ENCODE measurements at places on chromosomes 16 and 17.
A peak's percentile ranks its signal among the peaks of the same experiment; 100 is the strongest.

- no peak for DNase-seq
Observed at GRCh38 chr17:64329588-64329987, 61.1 kb downstream of the PECAM1 start.

DNA sequence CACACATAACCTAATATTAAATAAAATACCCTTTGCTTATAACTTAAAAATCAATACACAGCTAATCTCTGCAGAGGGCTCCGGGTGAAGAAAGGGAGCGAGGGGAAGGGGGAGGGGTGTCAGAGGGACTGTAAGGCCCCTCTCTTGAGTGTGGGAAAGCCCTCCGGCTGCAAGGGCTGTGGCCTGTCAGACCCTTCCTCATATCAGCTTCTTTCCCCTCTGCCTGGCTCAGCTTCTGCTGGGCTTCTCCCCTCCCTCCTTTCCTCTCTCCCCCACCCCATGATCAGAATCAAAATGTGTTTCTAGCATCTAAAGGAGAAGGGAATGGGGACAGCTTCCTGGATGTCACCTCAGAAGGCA, 4.6 kb upstream of the SCRN2 start:
- no peak for DNase-seq

DNA sequence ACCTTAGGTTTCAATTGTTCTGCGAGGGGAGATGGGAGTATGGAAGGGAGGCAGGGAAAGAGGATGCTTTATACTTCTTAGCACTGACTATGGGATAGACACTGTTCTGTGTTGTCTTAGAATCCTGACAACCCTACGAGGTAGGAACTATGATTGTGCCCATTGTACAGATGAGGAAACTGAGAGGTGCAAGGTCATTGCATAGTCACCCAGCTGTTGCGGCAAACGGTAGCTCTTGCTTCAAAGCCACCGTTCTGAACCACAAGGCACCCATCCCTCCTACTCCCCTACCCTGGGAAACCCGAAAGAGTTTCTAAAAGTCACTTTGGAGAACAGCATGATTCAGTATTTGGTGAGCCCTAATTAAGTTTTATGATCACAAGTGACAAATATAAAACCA, 7.5 kb downstream of the CCDC40 start:
- no peak for DNase-seq

GRCh38 chr17:45794840-45795239, 10.7 kb downstream of the CRHR1 start:
- DNase-seq = no peak

GRCh38 chr16:88810166-88810911, 1.4 kb downstream of the APRT start:
- peak; percentile 58 for DNase-seq

DNA sequence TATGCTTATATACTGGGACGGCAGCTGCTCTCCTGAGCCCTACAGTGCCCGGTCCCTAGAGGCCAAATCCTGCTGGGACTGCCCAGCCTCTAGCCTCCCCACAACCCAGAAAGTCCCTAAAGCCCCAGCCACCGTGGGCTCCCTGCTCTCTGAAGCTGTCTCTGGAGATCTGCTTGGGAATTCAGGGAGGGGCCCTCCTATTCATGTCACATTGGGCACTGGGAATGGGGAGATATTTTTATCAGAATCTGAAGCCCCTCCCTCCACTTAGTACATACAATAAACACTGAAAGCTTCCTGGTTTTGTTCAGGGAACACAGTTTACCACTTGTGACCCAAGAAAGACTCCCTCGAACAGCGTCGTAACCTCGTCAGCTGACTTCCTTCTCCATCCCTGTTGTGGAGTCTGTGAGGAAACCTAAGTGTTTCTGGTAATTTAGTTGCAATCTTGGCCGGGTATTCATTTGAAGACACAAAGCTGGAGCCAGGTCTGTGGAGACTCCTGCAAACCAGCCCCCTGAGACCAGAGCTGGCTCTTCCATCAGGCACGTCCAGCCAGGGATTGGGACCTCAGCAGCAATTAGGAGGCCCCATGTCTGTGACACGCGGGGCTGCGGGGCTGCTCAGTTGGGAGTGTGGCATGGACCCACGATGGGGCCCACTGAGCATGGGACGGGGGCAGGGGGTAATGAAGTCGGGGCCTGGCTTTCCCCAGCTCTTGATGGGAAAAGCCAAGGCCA, 38.5 kb downstream of the PGS1 start:
- DNase-seq = no peak

DNA sequence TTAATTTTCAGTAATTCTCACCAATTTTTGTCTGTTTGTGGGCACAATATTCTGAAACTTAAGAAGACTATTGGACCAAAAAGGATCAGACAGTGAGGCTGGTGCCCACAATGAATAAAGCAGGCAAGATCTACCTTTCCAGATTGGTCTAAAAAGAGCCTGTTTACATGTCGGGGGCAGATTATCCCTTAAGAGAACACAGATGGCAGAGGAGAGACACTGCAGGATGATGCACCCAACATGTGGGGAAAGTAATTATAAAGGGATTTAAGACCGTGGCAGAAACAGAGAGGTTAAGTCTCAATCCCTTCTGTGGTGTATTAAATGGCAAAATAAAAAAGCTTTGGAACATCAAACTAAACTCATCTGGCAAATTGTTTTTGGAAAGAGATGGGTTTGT, 331.8 kb upstream of the CDH11 start:
- no peak for DNase-seq

DNA sequence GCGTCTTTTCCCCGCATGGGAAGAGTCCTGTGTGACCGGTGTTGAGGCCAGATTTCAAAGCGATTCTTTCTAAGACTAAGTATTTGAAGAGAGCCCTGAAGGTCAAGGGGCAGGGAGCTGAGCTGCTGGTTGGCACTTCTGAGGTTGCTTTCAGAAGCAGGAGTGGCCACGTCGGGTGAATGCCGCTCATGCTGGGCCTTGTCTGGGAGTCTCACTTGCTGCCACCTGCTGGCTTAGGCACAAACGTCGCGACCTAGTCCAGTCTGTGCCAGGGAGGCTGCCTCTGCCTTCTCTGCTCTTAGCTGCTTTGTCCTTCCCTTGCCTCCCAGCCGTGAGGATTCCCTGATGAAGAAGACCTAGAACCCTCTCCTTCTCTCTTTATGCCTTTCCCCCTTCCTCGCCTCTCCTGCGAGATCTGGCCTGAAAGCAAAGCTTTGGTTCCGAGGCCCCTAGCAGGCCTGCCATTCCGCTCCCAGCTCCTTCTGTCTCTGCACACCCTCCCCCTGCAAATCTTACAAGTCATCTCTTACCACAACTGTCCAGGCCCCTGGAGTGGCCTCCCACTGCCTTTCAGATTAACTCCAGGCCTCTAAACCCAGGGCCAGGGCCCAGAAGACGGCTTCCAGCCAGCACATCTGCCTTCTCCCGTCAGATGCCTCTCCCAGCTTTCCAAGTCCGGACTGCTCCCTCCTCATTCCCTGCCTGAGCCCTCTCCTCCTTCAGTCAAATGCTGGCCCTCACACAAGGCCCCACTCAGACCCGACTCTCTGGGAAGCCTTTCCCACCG, 11.4 kb downstream of the CTNS start:
- DNase-seq = peak; percentile 14

DNA sequence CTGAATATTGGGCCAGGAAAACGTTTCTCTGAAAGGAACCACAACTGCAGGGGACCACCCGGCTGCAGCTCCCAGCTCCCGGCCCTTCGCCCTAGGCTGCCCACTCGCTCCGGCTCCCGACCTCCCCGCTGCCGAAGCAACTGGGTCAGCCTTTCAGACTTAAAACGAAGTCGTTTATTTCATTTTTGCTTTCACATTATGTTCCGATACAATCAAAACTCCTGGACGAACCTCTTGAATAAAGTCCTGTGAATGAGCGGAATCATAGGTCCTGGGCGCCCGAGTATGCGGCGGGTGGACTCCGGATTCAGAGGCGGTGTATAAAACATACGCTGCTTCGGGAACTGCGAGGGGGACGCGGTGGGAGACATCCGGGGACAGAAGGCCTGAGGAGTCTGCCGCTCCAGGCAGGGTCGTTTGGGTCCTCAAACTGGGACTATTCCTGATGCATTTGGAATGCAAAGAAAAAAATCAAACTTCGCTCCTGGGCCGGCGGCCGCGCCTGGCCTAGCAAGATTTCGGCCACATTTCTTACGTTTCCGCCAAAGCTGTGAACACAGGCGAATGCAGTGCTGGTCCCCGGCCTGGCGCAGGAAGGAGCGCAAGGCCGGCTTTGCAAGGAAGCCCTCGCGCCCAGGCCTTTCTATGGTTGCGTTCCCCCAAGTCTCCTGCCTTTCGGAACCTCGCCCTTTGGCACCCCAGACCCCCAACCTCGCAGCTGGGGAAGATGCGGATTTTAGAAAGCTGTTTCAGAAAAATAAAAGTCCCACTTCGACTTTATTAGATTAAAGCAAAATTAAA, 3.7 kb downstream of the CBLN1 start:
- no peak for DNase-seq

- DNase-seq = peak; percentile 63
Observed at GRCh38 chr17:2336852-2337543, at the start of gene SGSM2. Gene SGSM2 (plus strand): TSS chr17:2337501. CDS start chr17:2337689, 188 bp downstream.

DNA sequence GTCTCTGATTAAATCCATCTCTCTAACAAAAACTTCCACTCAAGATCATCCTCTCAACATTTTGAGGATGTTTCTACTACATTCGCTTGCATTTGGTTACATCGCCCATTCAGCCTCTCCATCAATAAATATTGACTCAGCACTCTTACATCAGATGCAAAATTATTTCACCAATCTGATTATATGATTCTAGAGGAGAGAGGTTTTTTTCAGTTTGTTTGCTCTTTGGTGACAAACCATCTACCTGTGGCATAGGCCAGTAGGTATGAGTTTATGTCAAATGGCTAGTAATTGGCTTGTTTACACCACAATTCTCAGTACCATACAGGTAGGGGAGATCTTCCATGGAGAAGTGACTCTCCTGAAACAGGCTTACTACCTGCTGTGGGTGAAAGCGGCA, 52.3 kb downstream of the TOX3 start:
- DNase-seq = no peak

GRCh38 chr17:42142371-42142896, 12.4 kb downstream of the RAB5C start:
- no peak for DNase-seq

- DNase-seq = no peak
Observed at GRCh38 chr17:7281953-7282751, 634 bp downstream of the SLC2A4 start.

- DNase-seq = no peak
Observed at GRCh38 chr17:63954402-63955063, 18.2 kb downstream of the SCN4A start.

- DNase-seq = no peak
Observed at GRCh38 chr16:9602189-9602588, 510.7 kb downstream of the HAPSTR1 start.

DNA sequence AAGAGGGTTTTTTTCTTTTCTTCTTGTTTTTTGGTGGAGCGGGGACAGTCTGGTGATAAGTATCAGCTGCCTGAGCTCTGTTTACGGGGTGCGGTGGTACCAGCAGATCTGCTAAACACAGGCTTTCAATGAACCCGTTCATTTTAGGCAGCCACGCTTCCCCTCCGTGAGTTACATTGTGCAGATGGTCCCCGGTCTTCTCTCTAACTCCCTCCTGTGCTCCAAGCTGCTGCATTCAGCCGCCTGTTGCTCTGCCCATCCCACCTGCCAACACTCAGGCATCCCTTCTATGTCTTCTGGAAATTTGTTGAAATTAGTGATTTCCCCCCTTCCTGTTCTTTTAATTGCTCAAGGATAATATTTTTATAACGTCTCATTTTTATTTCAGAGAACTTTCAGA, 82.1 kb upstream of the ELAC2 start:
- DNase-seq = no peak

DNA sequence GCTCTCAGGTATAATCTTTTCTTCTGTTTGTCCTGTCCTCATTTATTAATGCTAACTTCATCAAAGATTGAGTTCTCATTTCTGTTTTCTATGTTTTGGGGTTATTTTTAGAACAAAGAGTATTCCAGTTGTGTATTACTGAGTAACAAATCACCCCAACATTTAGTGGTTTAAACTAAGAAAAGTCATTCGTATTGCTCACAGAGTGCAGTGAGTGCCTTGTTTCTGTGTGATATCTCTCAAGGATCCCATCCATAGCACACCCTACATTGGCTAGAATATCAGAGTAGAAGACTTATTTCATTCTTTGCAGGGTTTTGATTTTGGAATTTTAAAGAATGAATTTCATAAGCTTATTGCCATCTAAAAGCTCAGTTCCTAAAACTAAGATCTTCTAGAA, 72.1 kb downstream of the VMP1 start:
- DNase-seq = no peak

DNA sequence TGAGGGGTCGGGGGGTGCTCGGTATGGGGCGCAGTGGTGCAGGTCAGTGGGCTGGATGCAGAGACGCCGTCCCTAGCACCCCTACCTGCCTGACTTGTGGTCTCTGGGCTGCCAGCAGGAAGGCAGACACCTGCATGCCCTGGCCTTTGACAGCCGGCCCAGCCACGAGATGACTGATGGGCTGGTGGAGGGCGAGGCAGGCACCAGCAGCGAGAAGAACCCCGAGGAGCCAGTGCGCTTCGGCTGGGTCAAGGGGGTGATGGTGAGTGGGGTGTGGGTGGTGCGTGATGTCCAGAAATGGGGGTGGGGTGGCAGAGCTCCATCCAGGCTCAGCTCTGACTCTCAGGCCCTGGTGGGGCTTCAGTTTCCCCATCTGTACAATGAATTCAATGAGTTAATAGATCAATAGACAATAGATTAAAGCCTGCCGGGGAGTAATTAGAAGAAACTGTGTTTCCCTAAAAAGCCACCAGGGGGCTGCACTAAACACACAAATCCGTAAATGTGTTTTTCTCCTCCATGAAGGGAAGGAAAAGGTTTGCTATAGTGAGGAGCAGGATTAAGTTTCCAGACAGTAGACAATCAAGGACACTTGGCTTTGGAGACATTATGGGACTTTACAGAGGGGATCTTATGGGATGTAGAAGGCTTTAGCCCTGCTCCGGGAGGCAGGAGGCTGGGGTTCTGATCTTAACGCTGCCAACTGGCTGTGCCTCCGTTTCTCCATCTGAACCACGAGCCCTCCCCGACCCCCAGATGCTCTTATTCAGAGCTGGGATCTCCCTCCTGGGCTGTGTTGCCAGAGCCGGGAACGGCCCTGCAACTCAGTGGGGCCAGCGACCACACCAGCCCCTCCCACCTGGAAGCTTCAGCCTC, 2.2 kb downstream of the SLC12A3 start:
- DNase-seq = peak; percentile 30

GRCh38 chr16:31083556-31083955, 5.2 kb downstream of the PRSS53 start:
- DNase-seq = no peak
